Thyroid gland (tissue), 4 donors: ENCODE measurements at places on chromosomes 4 and X. TPM values are rescaled to one million over a fixed set of nuclear protein-coding genes. Genes with fewer than 3 reads are reported as not detected.

GRCh38 chr4:41281038-41281634 is 24.4 kb downstream of the UCHL1 start:
- H3K27me3 ChIP-seq, result no peaks in the 10 kb centered on the region
- H3K27ac ChIP-seq, result no peak overlapping the region
- peak; percentile 24 for DNase-seq
- no peak overlapping the region for H3K4me3 ChIP-seq

DNA sequence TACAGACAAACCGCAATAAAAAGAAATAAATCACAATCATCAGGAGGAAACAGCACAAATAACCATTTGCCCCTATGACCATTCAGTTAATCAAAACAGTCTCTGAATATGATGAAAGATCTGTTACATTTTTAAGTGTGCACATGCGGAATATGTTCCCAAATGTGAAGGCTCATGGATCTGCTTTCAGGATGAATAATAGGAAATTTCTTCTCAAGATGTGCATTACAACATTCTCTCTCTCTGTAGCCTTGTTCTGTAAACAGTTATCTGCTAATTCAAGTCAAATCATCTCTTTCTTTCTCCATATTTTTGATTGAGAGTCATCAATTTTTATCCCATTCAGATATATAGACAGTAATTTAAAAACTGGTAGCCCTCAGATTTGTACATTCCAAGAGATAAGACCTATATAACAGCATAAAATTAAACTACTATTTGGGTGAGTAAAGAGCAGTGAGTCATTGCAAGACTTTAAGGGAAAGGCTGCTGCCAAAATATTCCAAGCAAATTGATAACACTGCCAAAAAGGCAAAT is 433.9 kb upstream of the ATOH1 start:
- H3K36me3 ChIP-seq, result no peaks in the 10 kb centered on the region
- no peak overlapping the region for H3K27ac ChIP-seq
- H3K27me3 ChIP-seq, result no peaks in the 10 kb centered on the region
- DNase-seq, result no peak
- H3K4me1 ChIP-seq, result no peaks in the 10 kb centered on the region

The CCDC110 gene
- 22.1 TPM for total RNA-seq

DNA sequence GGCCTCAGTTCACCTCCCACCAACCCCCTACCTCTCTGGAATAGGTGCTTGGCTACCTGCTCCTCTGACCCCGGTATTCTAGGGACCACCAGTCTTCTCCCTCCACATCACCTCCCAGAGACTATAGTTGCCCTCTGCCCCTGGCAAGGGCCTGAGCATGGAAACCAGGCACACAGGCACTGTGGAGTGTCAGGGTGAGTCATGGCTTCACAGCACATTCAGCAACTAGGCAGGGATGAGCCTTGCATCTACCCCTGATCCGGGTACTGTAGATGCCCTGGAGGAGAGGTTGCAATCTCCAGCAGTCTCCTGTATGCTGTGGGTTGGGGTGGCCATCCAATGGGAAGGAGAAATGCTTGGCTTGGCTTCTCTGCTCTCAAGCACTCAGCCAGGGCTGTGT is 472.7 kb downstream of the IDS start:
- H3K27ac ChIP-seq, result no peak overlapping the region
- no peaks in the 10 kb centered on the region for H3K27me3 ChIP-seq
- no peaks in the 10 kb centered on the region for H3K4me1 ChIP-seq
- no peaks in the 10 kb centered on the region for H3K36me3 ChIP-seq
- no peak for DNase-seq

DNA sequence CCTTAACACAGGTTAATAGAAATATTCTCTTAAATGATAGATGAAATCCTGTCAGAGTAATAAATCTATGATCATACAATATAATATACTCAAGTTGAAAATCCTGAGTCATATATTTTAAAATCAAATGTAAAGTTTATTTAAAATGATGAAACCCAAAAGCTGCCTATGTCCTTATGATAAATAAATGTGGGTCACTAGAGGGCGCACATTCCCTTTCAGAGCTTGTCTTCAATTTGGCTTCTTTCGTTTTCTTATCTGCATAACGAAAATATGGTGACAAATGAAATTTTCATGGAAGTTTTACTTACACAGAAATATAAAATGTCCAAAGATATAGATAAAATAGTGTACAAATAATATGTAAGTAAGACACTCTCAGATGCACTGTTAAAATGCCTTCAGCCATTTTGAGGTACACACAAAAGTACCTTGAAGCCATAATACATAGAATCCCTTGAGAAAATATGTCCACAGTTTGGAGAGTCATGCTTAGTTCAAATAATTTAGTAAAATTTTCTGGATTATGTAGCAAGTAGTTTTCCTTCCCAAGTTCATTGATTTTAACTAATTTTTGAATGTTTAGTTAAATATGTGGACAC is 680.4 kb downstream of the DMD start:
- no peak overlapping the region for H3K4me3 ChIP-seq
- peak; percentile 2 for DNase-seq
- H3K27ac ChIP-seq, result no peak overlapping the region
- no peaks in the 10 kb centered on the region for H3K4me1 ChIP-seq

The CMC4 gene
- total RNA-seq, result 26.7 TPM

DNA sequence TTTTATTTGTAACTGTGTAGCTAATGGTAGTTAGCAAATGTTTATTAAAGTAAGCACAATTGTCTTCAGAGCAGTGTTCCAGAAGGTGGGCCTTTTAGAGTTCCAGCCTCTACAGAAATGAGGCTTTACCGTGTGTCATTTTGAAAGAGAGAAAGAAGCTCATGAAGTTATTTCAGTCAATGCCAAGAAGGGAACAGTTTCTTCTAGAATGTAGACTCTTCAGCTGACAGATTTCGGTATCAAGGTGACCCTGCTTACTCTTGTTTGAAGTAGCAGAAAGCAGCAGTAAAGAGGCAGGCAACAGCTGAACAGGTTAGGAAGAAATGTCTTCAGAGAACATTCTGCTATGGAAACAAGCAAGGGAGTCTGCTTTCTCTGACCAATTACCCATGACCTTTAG is 93.6 kb downstream of the TASL start:
- H3K27me3 ChIP-seq, result no peaks in the 10 kb centered on the region
- H3K27ac ChIP-seq, result peak overlapping the region; percentile 41
- no peaks in the 10 kb centered on the region for H3K36me3 ChIP-seq

- H3K27me3 ChIP-seq, result no peaks in the 10 kb centered on the region
- H3K4me1 ChIP-seq, result peaks cover 13% of the 10 kb centered on the region
- H3K27ac ChIP-seq, result no peak overlapping the region
- H3K4me3 ChIP-seq, result no peak overlapping the region
- peaks cover 5% of the 10 kb centered on the region for H3K36me3 ChIP-seq
- no peak for DNase-seq
These were observed 4.3 kb upstream of the NAA15 start for GRCh38 chr4:139297001-139297410.
